T-helper 22 cell (primary cell): ENCODE measurements at places on chromosomes 16 and 17.

GRCh38 chr16:46822270-46822669 is 8.7 kb downstream of the C16orf87 start:
- no peak for DNase-seq

- DNase-seq = no peak
Measured at GRCh38 chr17:38797158-38797490, 2.2 kb downstream of the PIP4K2B start.

GRCh38 chr17:230395-230770 is 48.9 kb upstream of the DOC2B start:
- no peak for DNase-seq

GRCh38 chr17:55117164-55117563 is 147.6 kb upstream of the HLF start:
- no peak for DNase-seq

DNA sequence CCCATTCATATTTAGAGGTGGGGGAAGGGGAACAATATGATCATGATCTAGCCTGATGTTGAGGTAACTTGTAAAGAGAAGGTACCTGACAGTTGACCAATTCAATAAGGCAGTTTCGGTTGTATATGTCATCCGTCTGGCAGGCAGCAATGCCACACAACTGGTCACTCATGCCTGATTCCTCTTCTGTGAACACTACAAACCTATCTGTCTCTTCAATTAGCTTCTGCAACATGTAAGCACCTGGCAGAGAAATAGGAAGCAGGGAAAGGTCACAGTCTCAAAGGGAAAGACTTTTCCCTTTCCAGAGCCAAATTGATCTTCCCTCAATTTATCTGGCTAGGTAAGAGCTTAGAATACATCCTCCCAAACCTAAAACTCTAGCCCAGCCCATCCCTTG is 10.2 kb upstream of the RSKR start:
- DNase-seq = no peak

- no peak for DNase-seq
Measured at GRCh38 chr17:29242790-29243189, 3.9 kb upstream of the CRYBA1 start.

- no peak for DNase-seq
Measured at GRCh38 chr16:82735673-82736091, 108.9 kb downstream of the CDH13 start.

DNA sequence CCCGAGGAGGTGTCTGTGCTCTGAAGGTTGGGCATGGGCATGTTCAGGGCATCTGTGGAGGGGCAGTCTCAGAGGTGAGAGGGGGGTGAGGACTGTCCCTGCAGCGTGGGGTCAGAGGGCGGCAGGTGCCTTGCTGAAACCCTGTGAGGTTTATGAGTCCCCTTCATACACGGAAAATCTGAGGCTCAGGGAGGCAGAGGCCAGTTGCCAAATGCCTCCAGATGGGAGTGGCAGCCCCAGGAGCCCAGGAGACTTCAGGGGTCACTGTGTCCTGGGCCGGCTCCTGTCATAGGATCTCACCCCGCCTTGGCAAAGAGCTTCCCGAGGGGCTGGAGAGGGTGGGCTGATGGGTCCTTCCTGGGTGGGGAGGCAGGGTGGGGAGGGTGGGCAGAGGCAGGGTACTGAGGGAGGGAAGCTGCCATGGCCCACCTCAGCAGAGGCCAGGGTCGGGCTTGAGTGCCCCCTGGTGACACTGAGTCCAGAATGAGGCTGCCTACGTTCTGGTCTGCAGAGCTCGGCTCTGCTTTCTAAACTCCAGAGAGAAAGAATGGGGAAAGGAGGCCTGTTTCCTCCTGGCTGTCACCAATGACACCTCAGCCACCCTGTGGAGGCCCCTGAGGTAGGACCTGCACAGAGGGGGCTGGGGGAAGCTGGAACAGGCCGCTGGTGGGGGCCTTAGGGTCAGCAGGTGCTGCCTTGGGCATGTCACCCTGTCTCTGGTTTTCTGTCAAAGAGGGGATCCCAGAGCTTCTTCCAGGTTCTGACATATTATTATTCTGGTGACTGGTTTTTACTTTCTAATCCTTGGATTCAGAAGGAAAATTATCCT is 1.1 kb downstream of the LGALS9 start:
- no peak for DNase-seq

- DNase-seq = no peak
Measured at GRCh38 chr16:3776316-3776715, 59.0 kb upstream of the TRAP1 start.

DNA sequence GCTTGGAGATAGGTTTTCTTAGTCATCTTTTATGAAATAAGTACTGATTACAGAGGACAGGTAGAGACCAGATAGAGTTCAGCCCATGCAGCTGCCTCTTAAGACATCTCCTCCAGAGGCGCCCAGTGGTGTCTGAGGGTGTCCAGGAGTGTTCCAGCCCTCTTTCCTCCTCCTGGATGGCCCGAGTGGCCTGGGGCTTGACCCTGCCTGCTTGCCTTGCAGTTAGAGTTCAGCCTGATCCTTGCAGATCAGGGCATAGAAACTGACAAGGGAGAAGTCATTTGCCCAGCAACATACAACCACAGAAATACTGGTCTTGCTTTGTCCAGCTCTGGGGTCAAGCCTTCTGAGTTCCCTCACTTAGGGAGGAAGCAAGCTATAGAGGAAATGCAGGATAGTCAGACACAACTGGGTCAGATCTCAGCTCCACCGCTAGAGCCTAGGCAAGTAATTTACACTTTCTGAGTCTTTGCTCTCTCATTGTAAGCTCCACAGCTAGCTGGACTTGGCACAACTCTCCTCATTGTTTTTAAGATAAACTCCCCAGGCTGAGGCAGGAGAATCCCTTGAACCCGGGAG is 3.6 kb upstream of the CCL1 start:
- no peak for DNase-seq

DNA sequence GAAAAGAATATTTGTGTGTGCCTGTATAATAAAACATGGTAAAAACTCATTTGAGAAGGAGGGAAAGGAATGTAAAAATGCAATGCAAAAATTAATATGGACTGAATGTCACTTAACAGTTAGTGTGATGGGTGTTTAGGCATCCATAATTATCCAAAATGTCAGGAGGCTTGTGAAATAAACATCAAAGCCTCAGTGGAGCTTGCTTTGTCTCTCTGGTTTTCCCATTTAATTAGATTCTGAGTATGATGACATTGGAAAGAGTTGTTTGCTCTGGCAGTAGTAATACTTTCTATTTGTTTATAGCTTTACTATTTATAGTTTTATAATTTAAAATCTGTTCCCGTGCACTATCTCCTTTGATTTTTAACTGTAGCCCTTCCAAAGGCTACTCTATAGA is 51.9 kb downstream of the CNTNAP4 start:
- no peak for DNase-seq

- no peak for DNase-seq
Measured at GRCh38 chr17:4777969-4778760, 6.5 kb downstream of the TM4SF5 start.

- DNase-seq = no peak
Measured at GRCh38 chr16:1557074-1557473, 23.6 kb downstream of the TMEM204 start.

DNA sequence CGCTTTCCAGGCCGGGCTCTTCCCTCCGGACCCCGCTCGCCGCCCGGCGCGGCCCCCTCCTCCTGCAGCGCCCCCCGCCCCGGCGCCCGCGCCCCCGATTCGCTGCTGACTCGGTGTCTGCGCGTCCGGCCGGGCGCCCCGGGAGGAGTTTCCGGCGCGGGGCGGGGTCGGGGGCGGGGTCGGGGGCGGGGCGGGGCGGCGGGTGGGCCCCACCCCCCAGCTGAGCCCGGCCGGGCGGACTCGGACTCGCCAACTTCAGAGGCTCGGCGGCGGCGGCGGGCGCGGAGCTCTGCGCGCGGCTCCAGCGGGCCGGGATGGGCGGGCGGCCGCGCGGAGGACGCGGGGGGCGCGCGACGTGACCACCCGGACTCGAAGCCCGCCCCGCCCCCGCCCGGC is at the start of gene METRNL:
Gene METRNL, plus strand, starts transcription at position 258 of the 396 bp plus-strand sequence. CDS start 207 bp downstream, outside the sequence.
- DNase-seq = peak; percentile 32

- DNase-seq = no peak
Measured at GRCh38 chr17:2418572-2418971, 17.7 kb upstream of the MNT start.

DNA sequence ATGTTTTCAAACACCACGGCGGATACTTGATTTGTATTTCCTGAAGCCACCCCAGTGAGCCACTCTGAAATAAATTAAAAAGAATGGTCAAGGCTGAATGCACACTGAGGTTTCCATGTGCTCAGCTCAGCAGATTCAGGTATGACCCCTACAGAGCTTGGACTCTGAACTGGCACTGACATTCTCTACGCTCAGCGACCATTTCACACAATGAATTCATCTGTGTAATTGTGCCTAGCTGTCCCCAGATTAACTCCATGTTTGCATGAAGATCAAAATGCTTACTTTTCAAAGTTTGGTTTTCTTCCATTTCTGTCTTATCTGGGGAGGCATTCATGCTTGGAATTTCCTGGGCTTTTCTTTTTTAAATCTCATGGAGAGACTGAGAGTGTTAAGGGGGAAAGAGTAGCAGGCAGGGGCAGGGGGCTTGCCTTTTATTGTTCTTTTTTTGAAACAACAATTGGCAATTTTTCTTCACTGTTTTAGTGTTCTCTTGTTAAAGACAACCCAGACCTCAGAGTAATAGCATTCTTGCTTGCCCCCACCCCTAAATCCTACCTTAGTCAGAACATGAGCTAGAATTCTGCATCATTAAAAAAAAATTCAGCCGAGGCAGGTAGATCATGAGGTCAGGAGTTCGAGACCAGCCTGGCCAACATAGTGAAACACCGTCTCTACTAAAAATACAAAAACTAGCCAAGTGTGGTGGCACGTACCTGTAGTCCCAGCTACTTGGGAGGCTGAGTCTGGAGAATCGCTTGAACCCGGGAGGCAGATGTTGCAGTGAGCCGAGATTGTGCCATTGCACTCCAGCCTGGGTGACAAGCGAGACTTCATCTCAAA is 85.5 kb upstream of the HNF1B start:
- DNase-seq = no peak

DNA sequence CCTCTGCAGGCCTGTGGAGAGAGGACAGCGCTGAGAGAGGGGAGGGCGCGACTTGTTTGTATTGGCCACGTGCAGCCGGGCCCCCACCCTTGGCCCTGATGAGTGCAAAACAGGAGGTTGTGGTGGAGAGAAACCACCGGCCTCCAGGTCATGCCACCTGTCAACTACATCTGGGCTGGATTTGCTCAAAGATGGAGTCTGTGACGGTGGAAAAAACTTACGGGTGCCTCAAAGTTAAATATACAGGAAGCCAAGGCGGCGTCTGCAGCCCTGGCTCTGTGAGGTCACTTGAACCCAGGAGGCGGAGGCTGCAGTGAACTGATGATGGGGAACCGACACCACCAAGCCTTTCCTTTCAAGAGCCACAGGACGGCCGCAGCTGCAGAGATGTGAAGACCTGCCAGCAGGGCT is 15.7 kb downstream of the C16orf74 start:
- peak; percentile 16 for DNase-seq

DNA sequence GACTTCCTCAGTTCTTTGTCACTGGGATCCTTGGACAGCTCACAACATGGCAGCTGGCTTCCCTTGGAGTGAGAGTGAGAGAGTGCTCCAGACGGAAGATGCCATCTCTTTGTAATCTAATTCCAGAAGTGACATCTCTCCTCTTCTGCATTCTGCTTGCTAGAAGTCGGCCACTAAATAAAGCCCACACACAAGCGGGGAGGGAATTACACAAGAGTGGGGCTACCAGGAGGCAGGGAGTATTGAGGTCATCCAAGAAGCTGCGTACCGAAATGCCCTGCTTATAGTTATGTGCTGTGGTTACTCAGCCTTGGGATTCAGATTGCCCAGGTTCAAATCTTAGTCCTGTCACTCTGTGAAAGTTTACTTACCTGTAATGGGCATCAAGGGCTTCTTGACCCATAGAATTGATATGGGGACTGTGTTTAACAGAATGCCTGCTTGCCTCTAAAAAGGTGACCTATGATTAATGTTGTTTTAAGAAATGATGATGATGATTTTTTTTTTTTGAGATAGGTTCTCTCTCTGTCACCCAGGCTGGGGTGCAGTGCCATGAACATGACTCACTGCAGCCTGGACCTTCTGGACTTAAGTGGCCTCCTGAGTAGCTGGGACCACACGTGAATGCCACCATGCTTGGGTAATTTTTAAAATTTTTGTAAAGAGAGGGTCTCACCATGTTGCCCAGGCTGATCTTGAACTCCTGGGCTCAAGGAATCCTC is 120.9 kb upstream of the HS3ST2 start:
- no peak for DNase-seq

- no peak for DNase-seq
Measured at GRCh38 chr17:12438813-12439586, 226.7 kb upstream of the MYOCD start.

DNA sequence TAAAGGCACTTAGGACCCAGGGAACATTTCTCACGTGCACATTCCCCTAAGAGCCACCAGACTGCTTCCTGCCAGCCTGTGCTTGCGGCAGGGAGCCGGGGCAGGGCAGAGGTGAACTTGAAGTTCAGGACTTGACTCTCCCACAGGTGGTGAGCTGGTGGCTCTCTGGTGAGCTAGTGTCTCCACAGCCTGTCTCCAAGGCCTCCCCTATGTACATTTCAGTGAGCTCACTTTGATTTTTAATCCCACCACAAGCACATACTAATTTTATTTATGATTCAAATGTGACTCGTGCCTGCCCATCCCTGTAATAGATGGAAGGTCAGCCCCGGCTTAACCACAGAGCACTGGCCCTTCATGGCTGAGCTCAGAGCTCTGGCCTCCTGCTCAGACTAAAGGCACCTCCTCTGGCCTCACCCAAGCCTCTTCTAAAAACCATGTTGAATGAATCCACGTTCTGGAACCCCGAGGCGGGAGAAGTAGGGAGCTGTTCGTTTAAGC is 9.2 kb downstream of the SNN start:
- DNase-seq = no peak

GRCh38 chr17:82013341-82013740 is 9.3 kb downstream of the CENPX start:
- DNase-seq = no peak

- DNase-seq = no peak
Measured at GRCh38 chr16:50381679-50382440, 13.1 kb upstream of the BRD7 start.

- DNase-seq = no peak
Measured at GRCh38 chr17:7130621-7131422, 16.2 kb upstream of the ASGR2 start.

DNA sequence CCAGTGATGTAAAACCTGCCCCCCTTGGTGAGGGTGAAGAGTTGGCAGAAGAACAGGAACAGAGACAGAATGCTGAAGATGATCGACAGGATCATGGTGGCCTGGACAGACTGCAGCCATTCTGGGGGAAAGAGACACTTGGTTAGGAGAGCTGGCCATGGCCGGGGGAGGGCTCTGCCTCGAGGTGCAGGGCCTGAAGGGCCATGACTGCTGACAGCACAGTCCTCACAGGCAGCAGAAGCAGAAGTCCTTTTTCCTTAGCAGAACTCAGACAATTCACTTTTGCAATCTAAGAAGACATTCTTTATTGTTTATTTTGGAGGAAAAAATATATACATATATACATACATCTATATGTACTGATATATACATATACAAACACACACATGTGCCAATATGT is 25.6 kb downstream of the PMP22 start:
- no peak for DNase-seq

DNA sequence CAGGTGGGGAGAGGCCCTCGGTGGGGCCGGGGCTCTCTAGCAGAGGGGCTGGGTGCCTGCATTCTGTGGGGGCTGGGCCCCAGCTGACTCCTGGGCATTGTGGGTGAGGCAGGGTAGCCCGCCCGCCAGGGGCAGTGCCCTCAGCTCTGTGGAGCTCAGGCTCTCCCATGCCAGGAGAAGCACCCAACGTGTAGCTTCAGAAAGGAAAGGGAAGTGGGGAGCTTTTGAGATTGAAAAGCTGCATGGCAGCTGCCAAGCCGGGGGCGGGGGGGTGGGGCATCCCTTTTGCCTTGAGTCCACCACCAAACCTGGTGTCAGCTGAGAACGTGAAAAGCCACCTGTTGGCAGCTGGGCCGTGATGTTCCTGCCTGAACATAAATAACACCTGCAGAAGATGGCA is 192.1 kb upstream of the CIBAR2 start:
- no peak for DNase-seq
